ENCODE measurements at places on chromosomes 11 and 22.

DNA sequence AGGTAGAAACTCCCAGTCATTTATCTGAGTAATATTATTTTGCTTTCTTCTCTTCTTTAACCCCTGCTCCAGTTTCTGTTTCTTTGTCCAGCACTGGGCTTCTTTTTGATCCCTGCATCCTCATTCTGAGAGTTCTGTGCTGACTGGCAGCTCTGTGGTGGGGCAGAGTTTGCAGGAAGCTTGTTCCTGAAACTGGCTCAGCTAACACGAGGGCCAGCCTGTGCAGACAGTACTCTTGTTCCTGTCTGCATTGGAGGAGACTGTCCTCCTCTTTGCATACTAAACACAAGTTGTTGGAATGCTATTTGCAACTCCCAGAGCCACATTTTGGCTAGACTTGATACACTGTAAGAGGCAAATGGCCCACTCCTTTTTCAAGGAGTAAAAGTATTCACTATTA is 93.1 kb upstream of the HORMAD2 start:
- DNase-seq, result no peak

GRCh38 chr11:16862726-16863125 is 124.3 kb downstream of the C11orf58 start:
- DNase-seq, result no peak

GRCh38 chr11:113382121-113382520 is 5.5 kb upstream of the ANKK1 start:
- no peak for DNase-seq

GRCh38 chr11:74925281-74925680 is 23.6 kb downstream of the XRRA1 start:
- no peak for DNase-seq

- DNase-seq, result no peak
Observed at GRCh38 chr11:15690320-15690719, 575.6 kb downstream of the INSC start.

- no peak for DNase-seq
Observed at GRCh38 chr11:44453871-44454270, 111.6 kb upstream of the CD82 start.

DNA sequence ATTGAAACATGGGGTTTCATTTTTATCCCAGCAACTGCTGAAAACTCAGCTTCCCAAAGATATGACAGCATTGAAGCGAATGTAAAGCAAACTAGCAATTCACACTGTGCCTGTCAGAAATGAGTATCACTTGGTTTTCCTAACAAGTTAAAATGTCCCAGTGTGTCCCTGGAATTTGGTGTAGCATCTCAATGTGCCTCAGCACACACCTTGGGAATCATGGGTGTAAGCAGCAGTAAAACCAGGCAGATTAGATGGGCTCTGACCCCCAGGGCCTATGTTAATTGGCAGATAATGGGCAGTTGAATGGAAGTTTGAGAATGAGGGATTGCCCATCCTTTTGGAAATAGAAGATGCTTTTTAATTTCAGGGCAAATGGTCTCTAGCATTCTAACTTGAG is 784.9 kb upstream of the LRRC4C start:
- DNase-seq, result no peak

DNA sequence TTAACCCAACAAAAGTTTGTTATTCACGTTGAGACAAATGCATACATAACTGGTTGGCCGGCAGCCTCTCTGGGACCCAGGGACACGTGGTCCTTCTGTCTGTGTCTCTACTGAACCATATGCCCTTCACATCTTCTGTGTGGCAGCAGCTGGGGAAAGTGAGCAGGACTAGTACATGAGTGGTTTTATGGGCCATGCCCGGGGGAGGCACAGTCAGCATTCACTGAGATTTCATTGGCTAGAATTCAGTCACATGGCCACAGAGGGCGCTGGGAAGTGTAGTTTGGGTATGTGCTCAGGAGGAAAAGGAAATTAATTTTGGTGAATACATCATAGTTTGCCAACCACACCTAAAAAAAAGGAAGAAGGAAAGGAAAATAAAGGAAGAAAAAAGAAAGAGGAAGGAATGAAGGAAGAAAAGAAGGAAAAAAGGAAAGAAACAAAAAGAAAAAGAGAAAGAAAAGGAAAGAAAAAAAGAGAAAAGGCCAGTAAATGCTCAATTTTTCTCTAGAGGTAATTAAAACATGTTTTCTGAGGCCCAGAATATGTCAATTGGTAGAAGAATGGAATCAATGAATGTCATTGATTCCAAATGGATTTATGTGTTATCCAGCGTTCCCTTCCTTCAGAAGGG is 55.9 kb upstream of the KIRREL3 start:
- DNase-seq, result no peak

- DNase-seq, result no peak
Observed at GRCh38 chr22:27197618-27198017, 540.2 kb downstream of the MIAT start.

DNA sequence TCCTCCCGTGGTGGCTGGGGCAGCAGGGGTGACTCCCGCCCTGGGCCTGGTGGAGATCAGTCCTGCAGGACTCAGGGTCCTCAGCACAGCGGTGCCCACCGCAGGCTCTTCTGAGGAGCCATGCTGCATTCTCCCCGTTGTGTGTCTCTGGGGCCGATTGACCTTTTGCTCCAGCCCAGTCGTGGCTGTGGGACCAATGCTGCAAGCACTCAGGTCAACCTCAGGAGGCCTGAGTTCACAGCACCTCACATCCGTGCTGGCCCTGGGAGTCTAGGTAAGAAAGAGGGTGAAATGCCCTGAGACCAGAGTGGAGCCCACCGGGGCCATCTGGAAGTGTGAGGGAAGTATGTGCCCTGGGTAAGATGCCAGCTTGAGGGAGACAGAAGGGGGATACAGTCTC is 316.1 kb upstream of the B3GAT1 start:
- no peak for DNase-seq

- no peak for DNase-seq
Observed at GRCh38 chr22:28333088-28333487, 346.6 kb downstream of the TTC28 start.

DNA sequence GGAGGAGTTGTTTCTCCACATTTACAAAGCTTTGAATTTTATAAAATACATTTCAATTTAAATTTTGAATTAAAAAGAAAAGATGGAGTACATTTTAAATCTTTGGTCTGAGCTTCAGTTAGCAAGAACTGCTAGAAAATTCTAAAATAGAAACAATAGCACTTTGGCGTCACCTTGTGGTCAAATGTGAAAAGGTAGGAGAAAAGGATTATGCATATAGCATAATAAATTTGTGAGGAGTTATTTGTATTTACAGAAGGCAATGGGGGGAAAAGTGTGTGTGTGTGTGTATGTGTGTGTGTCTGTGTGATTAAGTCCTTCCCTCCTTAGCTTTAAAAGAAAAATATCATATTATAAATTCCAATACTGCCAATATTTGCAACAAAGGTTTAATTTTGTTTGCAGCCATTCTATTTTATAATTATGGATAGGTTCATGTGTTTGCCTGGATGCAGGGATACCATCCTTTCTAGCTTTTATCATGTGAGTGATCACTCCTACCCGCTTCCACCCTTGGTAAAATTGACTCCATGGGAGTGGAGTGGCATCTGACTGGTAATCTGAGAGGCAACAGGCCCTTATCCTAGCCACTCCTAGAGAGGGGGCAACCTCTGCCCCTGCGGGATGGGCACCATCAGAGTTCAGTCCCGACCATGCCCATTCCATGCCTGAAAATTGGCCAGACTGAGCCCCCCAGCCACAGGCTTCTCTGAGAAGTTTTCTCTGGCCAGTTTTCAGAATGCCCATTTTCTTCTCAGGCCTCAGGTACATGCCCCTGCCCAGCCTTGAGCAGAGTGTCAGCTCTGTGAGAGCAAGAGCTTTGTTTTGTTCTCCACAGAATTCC is 13.6 kb upstream of the LGR4 start:
- DNase-seq, result peak; percentile 14

GRCh38 chr11:3052567-3052966 is 4.7 kb downstream of the CARS1 start:
- no peak for DNase-seq

DNA sequence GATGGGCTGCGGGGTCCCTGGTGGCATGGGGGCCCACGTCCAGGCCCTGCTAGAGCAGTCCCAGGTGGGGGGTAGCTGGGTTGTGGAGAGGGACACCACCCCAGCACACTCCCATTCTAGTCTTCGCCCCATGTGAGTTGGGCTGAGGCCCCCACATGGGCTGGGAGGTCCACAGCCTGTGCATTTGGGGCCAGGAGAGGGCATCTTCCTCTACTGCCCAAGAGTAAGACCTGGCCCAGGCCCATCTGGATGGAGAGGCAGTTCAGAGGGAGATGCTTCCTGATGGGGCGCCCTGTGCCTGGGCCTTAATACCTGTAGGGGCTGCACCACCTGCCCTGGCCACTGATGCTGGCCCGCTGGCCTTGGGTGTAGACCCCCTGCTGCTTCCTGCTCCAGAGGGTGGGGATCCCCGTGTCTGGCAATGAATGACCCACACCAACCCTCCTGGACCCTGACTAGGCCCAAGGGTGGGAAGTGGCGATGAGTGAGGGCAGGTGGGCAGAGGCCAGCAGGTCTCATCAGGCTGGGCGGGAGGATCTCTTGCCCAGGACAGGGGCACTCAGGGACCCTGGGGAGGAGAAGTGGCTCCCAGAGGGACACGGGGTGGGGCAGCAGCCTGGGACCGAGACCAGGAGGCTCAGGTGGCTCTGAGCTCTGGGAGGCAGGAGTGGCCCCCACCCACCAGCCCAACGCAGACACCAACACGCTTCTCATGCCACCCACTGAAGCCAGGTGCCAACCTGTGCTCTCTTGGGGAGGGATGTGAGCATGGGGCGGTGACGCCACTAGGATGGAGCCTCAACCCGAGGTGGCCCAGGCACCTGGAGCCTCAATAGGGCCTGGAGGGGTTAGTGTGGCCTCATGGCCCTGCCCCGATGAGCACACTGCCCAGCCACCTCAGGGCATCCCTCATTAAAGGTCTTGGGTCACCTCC is 17.4 kb upstream of the GNB1L start:
- DNase-seq, result no peak

GRCh38 chr11:3042496-3043314 is 14.5 kb downstream of the CARS1 start:
- DNase-seq, result no peak

GRCh38 chr11:64686466-64687170 is 36.4 kb downstream of the NRXN2 start:
- DNase-seq, result no peak

DNA sequence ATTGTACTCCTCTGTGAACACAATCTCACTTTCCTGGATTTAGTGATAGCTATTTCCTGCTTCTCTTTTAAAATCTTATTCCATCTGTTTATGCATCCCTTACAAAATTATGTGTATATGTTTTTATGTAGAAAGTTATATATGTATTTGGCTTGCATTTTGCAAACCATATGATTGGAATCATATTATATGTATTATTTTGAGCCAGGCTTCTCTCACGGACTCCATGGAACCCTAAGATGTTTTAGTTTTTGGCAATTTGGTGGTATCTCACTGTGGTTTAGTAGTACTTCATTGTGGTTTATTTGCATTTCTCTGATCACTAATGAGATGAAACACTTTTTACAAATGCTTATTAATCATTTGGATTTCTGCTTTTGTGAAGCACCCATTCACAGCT is 507.3 kb upstream of the KIRREL3 start:
- no peak for DNase-seq

DNA sequence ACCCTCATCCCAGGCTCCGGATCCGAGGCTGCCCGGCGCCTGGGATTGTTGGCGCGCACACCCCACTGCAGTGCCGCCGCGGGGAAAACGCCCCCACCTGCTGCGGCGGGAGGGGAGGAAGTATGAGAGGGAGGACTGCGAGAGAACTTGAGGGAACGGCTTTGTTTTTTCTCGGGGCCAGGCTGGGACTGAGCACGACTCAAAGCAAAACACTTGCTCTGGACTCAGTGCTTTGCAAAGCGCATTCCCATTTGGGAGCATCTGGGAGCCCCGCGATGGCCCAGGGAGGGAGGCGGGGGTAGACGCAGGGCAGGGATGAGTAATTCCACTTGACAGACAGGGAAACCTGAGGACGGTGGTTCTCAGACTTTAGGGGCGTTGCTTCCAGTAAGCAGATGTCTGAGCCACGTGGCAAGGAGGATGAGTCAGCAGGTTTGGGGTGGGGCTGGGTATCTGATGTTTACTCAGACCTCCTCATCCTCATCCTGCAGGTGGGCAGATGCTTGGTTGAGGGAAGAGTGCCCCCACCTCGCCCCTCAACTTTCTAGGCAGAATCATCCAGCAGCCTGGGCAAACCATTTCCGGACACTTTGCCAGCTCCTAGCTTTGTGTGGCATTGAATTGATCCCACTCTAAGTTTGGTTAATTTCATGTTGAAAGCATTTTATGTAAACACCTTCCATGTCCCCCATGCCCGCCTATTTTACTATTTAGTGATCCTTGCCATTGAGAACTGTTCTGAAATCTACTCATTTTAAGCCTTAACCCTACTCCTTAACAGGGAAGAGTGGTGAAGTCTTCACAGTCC is 1.5 kb downstream of the MIAT start:
- DNase-seq, result peak; percentile 68

- no peak for DNase-seq
Observed at GRCh38 chr11:85977751-85978160, 91.1 kb downstream of the PICALM start.

- no peak for DNase-seq
Observed at GRCh38 chr11:108897916-108898315, 233.0 kb downstream of the DDX10 start.

- no peak for DNase-seq
Observed at GRCh38 chr11:117859061-117859460, 17.4 kb downstream of the FXYD6 start.

GRCh38 chr11:7436657-7437056 is 48.6 kb upstream of the OLFML1 start:
- DNase-seq, result no peak

DNA sequence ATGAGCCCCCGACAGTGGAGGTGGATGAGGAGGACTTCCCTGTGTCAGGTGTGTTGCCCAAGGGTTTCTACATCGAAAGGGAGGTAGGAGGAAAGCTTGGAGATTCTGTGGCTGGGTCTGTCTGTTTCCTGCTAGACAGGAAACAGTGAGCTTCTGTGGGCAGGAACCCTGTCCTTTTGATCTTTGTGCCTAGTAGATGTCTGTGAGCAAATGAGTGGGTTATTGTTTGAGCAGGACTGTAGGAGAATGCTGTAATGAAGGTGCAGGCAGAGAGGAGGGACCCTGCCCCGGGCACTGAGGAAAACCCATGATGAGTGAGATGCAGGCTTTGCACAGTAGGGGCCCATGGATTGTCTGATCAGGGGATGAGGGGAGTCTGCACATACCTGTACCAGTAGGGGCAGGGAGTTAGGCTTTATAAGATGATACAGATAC is 14.0 kb downstream of the USP35 start:
- DNase-seq, result no peak

DNA sequence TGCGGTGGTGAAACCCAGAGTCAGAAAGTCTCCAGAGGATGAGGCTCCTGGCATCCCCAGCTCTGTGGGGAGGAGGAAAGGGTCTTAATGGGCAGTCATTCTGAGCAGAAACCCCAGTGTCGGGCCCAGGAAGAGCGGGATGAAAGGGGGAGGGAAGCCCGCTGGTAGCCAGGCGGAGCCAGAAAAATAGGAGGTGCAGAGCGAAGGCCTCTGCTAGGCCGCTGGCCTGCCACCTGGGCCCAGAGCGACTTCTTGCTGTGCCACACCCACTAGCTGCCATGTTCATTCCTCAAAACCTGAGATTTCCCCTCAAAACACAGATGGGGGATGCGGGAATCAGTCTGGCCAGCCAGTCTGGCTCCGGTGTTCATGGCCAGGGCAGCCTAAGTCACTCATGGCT is 650 bp upstream of the POU2AF3 start:
- no peak for DNase-seq

- DNase-seq, result no peak
Observed at GRCh38 chr11:80843266-80843974, 1402.6 kb upstream of the TENM4 start.

GRCh38 chr22:23211622-23212021 is 31.3 kb downstream of the BCR start:
- DNase-seq, result no peak

- no peak for DNase-seq
Observed at GRCh38 chr22:39475337-39475736, 18.5 kb downstream of the MGAT3 start.

Data from NCI-H1436 treated with DMSO at 0.1 percent for 48 hours (cell line).